Stimulated activated CD4-positive, alpha-beta T cell treated with anti-CD3 and anti-CD28 coated beads, Interleukin-4, amount 100 ng/mL, for 24 hours (primary cell): ENCODE measurements at places on chromosomes 5 and 9.

- peak; percentile 19 for DNase-seq
Measured at GRCh38 chr5:79229357-79230174, 6.4 kb upstream of the JMY start.

DNA sequence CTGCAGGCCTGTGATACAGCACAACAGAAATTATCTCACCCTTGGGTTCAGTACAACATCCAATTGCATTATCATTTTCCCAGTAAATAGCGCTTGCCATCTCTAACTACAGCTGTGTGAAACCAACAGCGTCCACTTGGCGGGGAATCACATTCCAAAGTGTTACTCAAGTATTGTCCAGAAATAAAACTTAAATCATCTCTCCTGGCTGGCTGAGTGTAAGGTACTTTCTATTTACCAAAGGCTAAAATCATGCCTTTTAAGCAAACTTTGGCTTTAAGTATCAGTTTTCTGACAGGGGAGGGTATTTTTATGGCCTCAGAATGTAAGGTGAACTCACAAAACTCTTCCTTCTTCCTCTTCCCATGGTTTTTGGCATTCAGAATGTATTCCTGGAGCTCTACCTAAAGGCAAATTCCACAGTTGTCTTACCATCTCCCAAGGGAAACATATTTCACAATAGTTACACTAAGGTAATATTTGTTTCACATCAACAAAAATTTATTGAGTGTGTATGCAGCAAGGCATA, 205.6 kb upstream of the MPDZ start:
- no peak for DNase-seq

GRCh38 chr9:81462801-81463200, 226.5 kb downstream of the TLE1 start:
- no peak for DNase-seq

- no peak for DNase-seq
Measured at GRCh38 chr9:19156805-19157204, 29.5 kb upstream of the PLIN2 start.

- peak; percentile 27 for DNase-seq
Measured at GRCh38 chr9:129458663-129459546, 162.0 kb downstream of the C9orf50 start.

DNA sequence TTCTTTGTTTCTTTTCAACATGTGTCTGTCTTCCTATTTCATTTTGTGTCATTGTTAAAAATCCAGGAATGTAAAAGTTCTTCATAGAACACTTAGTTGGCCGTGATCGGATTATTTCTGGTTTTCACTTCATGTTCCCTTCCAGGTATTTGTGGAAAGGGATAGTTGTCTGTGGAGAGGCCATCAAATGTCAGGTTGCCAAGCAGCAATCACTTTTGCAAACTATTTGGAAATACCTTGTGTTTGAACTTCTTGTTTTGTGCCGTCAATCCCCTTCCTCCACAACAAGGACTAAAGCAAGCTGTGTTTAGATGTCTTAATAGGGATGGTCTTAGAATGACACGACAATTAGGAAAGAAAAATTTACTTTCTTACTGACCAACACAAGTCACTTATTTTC, 116.9 kb upstream of the MPDZ start:
- DNase-seq: no peak

- DNase-seq: no peak
Measured at GRCh38 chr5:179188636-179189035, 128.5 kb downstream of the ZNF354C start.

GRCh38 chr5:85841653-85842052, 776.1 kb upstream of the COX7C start:
- DNase-seq: no peak

DNA sequence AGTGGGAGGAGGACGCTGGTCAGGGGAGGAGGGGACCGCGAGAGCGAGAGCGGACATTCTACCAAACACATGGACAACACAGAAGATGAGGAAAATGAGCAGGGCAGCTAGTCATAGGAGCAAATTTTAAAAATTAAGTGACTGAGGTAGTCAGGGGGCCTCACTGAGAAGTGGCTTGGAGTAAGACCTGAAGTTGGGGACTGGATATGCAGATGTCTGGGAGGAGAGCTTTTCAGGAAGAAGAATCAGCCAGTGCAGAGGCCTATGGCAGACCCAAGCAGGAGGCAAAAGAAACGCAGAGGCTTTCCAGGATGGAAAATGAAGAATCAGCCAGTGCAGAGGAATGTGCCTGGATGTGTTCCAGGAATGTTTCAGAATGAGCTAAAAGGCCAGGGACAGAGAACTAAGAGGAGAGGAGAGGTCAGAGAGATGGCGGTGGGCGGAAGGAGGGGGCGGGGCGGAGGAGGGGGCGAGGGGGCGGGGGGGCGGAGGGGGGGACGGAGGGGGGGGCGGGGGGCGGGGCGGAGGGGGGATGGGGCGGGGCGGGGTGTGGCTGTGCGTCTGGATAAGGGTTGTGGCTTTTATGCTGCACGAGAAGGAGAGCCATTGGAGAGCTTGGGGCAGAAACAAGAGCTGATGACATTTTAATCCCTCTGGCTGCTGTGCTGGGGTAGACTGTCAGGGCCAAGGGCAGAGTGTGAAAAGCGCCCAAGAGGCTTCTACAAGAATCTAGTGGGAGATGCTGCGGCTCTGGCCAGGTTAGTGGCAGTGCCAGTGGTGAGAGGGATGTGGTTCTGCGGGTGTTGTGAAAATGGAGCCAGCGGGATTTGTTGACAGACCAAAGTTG, 129.6 kb downstream of the KCNIP1 start:
- no peak for DNase-seq

GRCh38 chr9:123948286-123948685, 18.4 kb upstream of the DENND1A start:
- DNase-seq: no peak

DNA sequence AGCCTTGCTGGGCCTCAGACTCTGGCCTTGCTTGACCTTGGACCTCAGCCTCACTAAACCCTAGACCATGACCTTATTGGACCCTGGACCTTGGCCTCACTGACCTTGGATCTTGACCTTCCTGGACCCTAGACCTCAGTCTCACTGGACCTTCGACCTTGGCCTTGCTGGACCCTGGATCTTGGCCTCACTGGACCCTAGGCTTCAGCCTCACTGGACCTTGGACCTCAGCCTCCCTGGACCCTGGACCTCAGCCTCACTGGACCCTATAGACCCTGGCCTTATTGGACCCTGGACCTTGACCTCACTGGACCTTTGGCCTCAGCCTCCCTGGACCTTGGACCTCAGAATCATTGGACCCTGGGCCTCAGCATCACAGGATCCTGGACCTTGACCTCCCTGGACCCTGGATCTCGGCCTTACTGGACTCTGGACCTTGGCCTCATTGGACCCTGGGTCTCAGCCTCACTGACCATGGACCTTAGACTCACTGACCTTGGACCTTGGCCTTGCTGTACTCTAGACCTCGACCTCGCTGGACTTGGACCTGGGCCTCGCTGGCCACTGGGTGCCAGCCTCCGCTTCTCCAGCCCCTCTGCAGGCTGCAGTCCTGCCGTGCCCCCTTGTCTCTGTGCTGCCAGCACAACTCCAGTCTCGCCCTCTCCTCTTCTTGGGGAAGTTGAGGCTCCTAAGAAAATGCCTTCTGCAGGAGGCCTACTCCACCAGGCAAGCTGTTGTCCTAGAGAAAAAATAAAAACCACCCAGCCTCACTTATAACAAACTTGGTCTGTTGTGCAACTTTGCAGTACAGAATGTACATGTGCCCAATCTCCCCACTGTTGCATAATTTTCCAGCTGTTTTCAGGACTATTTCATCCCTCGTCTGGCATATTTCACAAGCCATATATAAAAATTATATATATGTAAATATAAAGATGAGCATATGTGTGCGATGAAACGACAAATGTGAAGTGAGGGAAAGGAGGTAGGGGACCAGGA, 11.0 kb upstream of the ADAMTS2 start:
- no peak for DNase-seq

- DNase-seq: no peak
Measured at GRCh38 chr5:158207733-158208132, 348.8 kb upstream of the CLINT1 start.

DNA sequence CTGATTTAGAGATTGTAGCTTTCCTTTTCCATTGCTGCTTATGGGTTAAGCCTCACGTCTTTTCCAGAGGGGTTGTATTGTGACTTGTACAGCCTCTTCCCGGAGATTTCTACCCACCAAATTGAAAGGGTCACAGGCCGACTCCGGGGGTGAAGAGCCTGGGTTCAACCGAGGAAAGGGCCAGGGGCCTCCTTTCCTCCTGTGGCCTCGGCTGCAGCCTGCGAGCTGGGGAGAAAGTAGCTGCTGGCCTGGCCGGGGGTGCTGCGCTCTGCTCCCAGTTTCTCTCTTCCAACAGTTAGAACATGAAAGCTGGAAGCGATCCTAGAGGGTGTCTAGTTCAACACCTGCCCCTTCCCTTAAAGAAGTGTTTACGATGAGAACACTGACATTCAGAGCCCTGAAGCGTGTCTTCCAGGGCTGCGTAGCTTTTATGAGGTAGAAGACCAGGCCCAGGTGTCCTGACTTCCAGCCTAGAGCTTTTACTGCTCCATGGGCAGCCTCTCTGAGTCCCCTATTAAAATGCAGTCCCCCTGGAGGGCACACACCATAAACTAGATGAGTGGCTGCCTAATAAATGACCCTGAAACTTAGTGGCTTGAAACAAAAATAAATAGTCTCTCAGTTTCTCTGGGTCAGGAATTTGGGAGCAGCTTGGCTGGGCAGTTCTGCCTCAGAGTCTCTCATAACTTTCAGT, 56.9 kb downstream of the ACER2 start:
- DNase-seq: no peak

DNA sequence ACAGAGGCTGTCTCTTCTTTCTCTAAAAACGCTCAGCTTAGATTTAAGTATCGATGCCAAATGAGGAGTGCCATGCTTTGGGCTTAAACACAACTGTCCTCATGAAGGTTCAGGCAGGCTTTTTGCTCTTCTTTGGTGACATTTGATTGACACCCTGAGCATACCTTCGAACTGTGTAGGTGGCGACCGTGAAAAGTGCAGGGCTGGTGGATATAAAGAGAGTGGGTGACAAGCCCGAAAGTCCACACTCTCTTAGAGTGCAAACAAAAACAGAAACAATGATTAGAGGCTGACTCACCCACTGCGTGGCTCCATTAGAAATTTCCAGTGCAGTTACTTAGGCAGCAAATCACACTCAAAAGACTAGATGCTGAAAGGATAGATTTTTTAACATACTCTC, 141.7 kb downstream of the SYK start:
- no peak for DNase-seq

GRCh38 chr9:105027084-105027483, 99.1 kb upstream of the ABCA1 start:
- DNase-seq: no peak
